NCI-H2081 treated with DMSO at 0.1 percent for 48 hours (cell line): ENCODE measurements at places on chromosomes 6 and 20.

DNA sequence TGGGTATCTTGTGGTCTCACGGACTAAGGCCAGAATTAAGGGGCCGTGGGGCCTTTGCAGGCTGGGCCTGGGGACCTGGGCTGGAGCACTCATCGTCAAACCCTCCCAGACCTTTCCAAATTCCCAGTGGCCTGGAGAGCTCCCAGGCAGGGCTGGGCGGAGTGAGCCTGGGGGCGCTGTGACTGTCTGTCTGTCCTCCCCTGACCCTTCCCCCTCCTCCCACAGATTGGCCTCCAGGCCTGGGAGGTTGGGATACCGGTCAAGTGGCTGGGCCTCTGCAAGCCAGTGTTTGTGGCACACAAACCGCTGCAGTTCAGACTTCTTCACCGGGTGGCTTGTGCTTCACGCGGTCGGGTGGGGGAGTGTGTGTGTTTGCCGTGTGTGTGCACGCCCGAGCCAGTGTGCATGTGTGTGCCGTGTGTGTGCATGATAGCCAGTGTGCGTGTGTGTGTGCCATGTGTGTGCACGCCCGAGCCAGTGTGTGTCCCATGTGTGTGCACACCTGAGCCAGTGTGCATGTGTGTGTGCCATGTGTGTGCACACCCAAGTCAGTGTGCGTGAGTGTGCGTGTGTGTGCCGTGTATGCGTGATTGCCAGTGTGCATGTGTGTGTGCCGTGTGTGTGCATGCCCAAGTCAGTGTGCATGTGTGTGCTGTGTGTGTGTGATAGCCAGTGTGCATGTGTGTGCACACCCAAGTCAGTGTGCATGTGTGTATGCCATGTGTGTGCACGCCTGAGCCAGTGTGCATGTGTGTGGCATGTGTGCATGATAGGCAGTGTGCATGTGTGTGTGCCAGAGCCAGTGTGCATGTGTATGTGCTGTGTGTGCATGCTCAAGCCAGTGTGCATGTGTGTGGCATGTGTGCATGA, 6.3 kb downstream of the RBBP8NL start:
- DNase-seq: no peak

DNA sequence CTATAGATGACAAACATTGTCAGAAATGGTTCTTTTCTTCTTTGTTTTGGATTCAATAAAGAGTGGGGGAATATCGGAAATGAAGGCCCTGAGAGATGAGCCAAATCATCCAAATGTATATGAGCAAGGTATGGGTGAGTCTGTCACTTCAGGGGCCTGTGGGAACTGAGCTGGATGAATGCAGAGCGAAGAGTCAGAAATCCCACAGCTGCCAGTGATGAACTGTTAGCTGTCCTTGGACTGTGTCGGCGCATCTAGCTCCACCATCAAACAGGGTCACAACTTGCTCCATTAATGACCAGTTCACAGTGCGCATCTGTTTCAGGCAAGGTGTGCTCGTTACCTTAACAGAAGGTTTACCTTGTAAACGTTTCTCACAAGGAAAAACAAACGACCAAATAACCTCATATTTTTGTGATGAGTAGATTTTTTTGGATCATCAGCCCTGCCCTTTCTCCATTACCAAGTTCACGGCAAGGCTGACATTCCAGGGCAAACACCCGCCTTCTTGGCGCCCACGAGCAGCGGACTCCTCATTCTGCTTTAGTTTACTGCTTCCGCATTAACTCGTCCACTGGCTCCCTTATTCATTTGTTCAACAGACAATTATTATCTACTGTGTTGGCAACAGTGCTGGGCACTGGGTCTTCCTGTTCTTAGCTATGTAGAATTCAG, 15.0 kb upstream of the CCN6 start:
- no peak for DNase-seq

DNA sequence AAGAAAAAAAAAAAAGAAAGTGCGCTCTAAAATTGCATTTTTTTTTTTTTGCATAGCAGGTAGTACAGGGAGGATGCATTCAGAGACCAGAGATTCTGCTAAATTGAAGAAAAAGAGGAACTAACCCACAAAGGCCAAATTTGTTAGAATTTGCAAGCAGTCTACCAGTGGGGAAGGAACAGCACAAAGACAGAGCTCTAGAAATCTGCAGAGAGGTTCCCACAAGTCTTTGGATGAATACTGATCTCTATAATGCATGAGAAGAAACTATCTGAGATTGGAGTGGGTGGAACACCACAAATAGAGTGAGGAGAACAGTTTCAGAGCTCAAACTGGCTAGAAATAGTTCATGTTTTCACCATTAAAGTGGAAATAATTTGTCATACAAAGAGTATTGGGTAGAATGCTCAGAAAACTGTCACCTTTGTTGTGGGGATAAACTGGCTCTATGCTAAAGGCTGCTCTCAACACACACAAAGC, 79.6 kb upstream of the AHI1 start:
- no peak for DNase-seq

DNA sequence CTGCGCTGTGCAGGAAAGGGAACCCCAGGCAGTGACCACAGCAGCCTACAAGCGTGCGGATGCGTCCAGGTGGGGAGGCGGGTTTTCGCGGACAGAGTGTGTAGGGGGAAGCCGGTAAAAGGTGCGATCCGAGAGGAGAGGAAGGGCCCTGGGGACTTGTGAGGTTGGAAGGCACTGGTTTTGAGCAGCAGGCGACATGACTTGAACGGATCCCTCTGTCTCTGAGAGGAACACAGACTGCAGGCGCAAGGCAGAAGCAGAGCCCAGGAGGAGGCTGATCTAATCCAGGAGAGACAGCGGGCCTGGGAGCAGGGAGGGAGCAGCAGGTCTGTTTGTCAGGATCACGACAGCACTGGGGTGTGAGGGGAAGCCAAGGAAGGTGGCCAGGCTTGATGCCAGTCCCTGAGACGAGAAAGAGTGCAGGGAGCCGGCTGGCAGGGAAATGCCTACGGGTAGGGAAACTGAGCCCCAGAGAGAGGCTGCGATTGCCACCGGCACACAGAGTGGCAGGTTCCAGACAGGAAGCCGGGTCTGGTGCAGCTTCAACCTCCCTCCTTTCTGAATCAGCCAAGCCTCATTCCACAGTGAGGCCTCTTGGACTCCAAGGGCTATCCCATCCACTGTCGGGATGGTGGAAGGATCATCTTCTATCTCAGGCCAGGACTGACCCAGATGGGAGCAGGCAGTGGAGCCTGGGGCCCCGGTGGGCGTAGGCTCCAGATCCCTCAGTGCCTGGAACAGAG, 57.1 kb downstream of the HNF4A start:
- no peak for DNase-seq

- no peak for DNase-seq
Observed at GRCh38 chr20:5279661-5280060, 37.1 kb downstream of the PROKR2 start.

DNA sequence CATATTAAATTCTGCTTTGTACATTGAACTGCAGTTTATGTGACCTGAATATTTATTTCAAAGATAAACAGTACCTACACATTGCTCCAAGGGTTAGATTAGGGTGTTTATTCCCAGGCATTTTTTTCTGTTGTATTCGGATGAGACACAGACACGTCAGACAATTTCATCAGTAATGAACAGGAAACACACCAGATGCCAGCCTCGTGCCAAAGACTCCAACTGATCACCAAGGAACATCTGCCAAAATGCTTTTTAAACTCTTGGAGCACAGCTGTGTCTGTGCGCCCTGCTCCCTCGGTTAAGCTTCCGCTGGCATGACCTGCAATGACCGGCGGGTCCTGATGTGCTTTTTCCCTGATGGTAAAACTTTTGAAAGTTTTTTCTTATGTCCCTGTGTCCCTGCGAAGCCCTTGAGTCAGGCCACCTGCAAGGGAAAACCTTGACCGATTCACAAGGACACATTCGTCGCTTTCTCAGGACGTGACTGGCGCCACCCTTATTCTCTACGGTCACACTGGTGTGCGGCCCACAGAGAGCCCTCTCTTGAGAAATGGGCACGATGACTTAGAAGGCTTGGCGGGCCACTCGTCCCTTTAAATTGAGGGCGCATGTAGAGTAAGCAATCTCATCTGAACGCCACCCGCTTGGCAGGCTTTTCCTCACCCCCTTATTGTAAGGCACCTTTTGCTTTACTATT, 173.9 kb downstream of the QKI start:
- no peak for DNase-seq

DNA sequence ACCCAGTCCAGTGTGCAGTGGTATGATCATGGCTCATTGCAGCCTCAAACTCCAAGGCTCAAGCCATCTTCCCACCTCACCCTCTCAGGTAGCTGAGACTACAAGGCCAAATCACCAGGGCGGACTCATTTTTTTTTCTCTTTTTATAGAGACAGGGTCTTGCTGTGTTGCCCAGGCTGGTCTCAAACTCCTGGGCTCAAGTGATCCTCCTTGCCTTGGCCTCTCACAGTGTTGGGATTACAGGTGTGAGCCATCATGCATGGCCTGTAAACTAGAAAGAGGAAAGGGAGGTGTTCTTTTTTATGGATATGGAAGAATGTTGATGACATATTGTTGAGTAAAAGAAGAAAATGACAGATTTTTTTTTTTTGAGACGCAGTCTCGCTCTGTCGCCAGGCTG, 5.1 kb upstream of the BEND3 start:
- DNase-seq: no peak

DNA sequence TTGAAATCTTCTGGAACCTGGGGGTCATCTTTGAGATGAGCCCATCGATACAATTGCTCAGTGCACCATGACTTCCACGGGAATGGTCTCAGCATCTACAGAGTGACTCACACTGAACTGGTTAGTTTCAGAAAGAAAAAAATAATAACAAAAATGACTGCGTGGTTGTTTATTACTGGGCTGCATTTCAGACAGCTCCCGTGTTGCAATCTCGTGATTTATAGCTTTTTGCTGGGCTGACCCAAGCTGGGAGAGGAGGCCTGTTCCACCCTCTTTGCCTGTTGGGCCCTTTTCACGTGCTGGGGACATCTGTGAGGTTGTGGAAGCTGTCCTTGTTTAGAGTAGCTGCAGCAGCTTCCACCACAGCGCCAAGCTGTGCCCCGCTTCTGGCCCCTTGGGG, 225.5 kb downstream of the BMP7 start:
- no peak for DNase-seq

- DNase-seq: no peak
Observed at GRCh38 chr6:136446579-136447187, 103.5 kb downstream of the MAP7 start.
